Epithelial cell of alveolus of lung (primary cell): ENCODE measurements at places on chromosomes 1 and 21. TPM values are rescaled to one million over a fixed set of nuclear protein-coding genes. Genes with fewer than 3 reads are reported as not detected.

FCRL6 gene
- total RNA-seq, result not detected in 2 replicates

CACNA1E gene
- not detected in 2 replicates for total RNA-seq

CD55 gene
- 29.6 and 36.3 TPM in 2 replicates for total RNA-seq

SGIP1 gene
- total RNA-seq, result 6.3 and 22.8 TPM in 2 replicates

GPR161 gene
- total RNA-seq, result 8.9 and 12.8 TPM in 2 replicates

DENND1B gene
- total RNA-seq, result 3.5 and 3.6 TPM in 2 replicates

C21orf91 gene
- total RNA-seq, result 5.7 and 9.9 TPM in 2 replicates

PTPRC gene
- not detected in 2 replicates for total RNA-seq

FCRL2 gene
- not detected in 2 replicates for total RNA-seq

HHIPL2 gene
- total RNA-seq, result not detected in 2 replicates

TPM3 gene
- 240 and 554 TPM in 2 replicates for total RNA-seq

PDC gene
- total RNA-seq, result not detected in 2 replicates

YBEY gene
- 20.3 and 26.5 TPM in 2 replicates for total RNA-seq

TACSTD2 gene
- 1.4 and 9.7 TPM in 2 replicates for total RNA-seq

CYP4A11 gene
- total RNA-seq, result not detected in 2 replicates

KRTAP11-1 gene
- total RNA-seq, result not detected in 2 replicates

GJA8 gene
- total RNA-seq, result not detected in 2 replicates

PRR9 gene
- not detected in 2 replicates for total RNA-seq

UTP11 gene
- total RNA-seq, result 47.3 and 56.9 TPM in 2 replicates

PEA15 gene
- 40.1 and 68.7 TPM in 2 replicates for total RNA-seq

TMEM52 gene
- total RNA-seq, result 0.65 and 4.5 TPM in 2 replicates

ZBTB40 gene
- total RNA-seq, result 7.1 and 8.9 TPM in 2 replicates

PLA2G4A gene
- total RNA-seq, result 5.7 and 5.9 TPM in 2 replicates

WDR64 gene
- total RNA-seq, result not detected in 2 replicates

PPT1 gene
- total RNA-seq, result 69.8 and 81.6 TPM in 2 replicates

FOXD3 gene
- not detected in 2 replicates for total RNA-seq

LCE7A gene
- total RNA-seq, result not detected in 2 replicates

C1orf141 gene
- total RNA-seq, result not detected in 2 replicates

PRAMEF17 gene
- total RNA-seq, result not detected in 2 replicates

LRRC3 gene
- 0.64 and 1.0 TPM in 2 replicates for total RNA-seq

ZBTB8A gene
- 4.4 and 7.3 TPM in 2 replicates for total RNA-seq

ACTA1 gene
- 0.13 and 10.3 TPM in 2 replicates for total RNA-seq

OXCT2 gene
- total RNA-seq, result 0.64 and 5.2 TPM in 2 replicates

NPR1 gene
- total RNA-seq, result 0.52 and 1.0 TPM in 2 replicates

GREM2 gene
- under 0.01 TPM in 1 of 2 replicates, not detected in the other for total RNA-seq

ARTN gene
- total RNA-seq, result under 0.01 TPM in 1 of 2 replicates, not detected in the other

HTR1D gene
- 0.39 TPM in 1 of 2 replicates, not detected in the other for total RNA-seq

GPR25 gene
- total RNA-seq, result 0.48 TPM in 1 of 2 replicates, not detected in the other

NBPF9 gene
- 12.8 and 14.4 TPM in 2 replicates for total RNA-seq

RNU1-2 gene
- total RNA-seq, result under 0.01 TPM in 2 replicates
